AG09319 (cell line): ENCODE measurements at places on chromosomes 3 and 15.

DNA sequence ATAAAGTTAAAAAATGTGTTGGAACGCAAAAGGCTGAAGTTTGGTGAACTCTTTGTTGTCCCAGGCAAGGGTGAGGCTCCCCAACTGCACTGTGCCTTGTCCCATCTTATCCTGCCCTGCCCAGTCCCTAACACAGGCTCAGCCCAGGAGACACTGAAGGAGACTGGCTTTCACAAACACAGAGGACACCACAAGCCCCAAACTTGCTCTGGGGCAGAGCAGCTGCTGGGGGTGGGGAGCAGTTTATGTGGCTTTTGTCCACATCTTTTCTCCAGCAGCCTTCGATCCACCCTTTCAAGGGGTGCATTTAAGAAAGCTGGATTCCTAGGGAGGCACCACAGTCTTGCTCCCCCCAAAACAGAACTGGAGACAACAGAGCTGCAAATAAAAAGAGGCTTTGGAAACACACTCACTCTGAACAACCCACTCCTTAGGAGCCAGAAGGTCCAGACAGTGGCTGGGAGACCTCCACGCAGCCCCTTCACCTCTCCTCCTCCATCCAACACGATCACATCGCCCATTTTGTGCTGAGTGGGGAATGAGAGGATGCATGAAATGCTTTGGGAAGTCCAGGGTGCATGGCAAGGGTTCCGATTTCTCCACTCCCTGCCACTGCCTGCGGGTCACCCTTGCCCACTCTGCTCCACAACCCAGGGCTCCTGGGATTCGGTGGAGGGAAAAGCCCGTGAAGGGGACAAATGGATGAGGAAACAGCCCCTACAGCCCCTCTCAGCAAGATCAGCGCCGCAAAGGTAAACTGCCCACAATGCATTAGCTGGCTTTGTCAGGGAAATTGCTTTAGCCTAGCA, 260.5 kb upstream of the TLE3 start:
- DNase-seq = no peak

GRCh38 chr15:27820232-27820631, 278.9 kb downstream of the OCA2 start:
- no peak for DNase-seq

DNA sequence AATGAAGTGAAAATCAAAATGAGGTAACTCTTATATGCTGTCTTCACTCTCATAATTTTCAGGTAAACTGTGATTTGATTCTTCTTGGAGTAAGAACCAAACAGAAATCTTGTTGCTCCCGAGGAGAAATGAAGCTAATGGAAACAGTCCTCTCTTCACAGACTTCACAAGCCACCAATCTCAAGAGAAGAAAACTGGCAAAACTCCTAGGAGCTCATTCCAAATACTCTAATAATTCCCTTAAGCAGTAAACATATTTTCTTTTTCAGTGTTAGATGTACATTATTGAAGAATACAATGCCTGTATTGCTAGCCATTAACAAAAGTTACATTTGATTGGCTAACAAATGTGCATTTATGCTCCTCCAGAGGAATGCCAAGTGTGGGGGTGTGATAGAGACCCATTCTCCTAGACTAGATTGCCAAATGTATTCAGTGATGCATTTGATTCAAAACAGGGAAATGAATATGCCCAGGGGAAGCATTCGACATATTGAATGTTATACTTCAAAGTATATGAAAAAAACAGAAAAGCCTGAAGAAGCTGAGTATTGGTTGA, 11.8 kb upstream of the RIOX2 start:
- DNase-seq = no peak

GRCh38 chr15:41501931-41502794, 8.5 kb downstream of the ITPKA start:
- no peak for DNase-seq

GRCh38 chr3:81742581-81742980, 18.9 kb downstream of the GBE1 start:
- no peak for DNase-seq
